ENCODE measurements at places on chromosomes 13 and 19.

- no peak for DNase-seq
Measured at GRCh38 chr19:3645067-3645396, 18.4 kb upstream of the CACTIN start.

GRCh38 chr13:101019126-101019525, 344.5 kb upstream of the TMTC4 start:
- no peak for DNase-seq

DNA sequence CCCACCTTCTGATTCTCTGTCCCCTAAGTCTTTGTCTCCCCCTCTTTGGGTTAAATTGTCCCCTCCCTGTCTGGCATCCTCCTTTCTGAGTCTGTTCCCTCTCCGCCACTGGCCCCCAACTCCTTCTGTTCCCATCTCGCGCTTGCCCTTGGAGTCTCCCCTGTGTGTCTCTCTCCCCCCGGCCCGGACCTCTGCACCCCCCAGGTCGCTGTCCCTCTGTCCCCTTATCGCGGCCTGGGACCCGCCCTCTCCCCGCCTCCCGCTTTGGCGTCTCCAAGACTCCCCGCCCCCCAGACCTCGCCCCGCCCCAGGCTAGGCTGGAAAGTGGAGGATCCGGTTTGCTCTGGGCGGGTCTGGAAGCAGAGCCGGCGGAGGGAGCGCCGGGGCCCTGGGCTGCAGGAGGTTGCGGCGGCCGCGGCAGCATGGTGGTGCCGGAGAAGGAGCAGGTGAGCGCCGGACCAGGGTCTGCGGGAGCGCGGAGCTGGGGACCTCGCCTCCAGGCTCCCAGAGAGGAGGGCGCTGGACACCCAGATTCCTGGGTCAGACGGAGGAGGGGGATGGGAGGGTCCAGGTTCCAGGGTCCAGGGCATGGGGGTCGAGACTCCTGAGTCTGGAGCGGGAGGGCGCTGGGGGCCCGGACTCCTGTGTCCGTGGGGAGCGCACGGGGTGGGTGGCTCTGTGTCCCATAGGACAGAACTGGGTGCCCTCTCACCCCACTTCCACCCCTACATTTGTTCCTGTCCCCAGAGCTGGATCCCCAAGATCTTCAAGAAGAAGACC, at the start of gene TRPM4:
TRPM4 (plus strand) TSS at position 348 of the 780 bp plus-strand sequence; CDS start at position 423, 75 bp downstream.
- peak; percentile 84 for DNase-seq

GRCh38 chr19:5628919-5629481, 6.1 kb downstream of the SAFB start:
- no peak for DNase-seq

GRCh38 chr19:1248786-1249297, 459 bp downstream of the MIDN start:
- DNase-seq = peak; percentile 90

DNA sequence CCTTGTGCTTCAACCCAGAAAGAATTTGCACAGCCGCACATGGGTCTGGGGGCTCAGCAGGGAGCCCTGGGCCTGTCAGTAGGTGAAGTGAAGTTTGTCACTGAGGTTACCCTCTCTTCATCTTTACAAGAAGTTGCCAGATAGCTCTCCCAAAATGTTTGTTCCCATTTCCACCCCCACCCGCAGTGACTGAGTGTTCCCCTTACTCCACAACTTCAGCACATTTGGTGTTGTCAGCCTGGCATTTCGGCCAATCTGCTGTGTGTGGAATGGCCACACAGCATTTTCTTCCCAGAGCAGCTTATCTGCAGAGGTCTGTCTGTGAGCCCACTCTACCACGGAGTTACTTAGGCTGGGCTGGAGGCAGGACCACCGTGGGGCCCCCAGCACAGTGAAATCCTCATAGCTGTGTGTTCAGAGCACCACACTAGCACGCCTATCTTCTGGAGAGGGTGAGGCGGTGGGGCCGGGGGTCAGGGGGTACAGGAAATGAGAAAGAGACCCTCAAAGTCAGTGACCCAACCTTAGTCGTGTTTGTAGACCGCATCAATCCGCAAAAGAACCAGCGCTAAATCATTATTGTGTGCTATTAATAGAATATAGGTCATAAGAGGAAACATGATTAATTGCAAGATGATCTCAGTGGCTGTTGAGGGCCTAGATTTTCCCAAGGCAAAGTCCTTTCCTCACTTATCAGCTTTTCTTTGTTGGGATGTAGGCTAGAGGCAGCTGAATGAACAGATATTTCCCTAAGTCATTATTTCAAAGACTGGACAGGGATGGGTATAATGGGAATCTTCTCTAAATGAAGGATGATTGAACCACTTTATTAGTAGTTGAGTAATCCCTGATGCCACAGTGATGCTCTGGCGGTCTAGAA, 116.0 kb downstream of the SIPA1L3 start:
- peak; percentile 47 for DNase-seq

All from fibroblast of skin of scalp (primary cell).